Stimulated activated CD4-positive, alpha-beta T cell treated with anti-CD3 and anti-CD28 coated beads, TNF-alpha, amount 100 ng/mL, for 48 hours (primary cell): ENCODE measurements at places on chromosomes 4 and X.

GRCh38 chrX:134764202-134764785, 106.0 kb upstream of the PLAC1 start:
- DNase-seq: no peak

- no peak for DNase-seq
Observed at GRCh38 chr4:1133033-1133432, 19.7 kb upstream of the RNF212 start.

GRCh38 chr4:108036213-108036612, 46.5 kb downstream of the HADH start:
- peak; percentile 47 for DNase-seq

GRCh38 chr4:54417476-54417875, 188.4 kb downstream of the PDGFRA start:
- no peak for DNase-seq

DNA sequence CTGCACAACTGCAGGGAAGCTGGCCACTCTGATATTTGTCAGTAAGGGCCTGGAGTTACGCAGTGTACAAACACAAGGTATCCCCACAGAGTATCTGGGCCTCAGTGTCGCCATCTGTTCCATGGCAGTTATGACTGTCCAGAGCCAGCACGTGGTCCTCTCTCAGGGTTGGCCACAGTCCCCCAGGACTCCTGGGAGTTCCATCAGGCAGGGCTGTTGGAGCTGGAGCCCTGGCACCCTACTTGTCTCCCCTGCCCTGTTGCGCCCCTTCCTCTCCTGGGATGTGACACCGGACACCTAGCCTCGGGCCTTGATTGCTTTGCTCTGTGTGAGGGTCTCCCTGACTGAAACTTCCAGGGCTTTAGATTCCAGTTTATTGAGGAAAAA, 8.4 kb downstream of the HTRA3 start:
- DNase-seq: no peak

GRCh38 chr4:168521721-168522120, 24.9 kb downstream of the PALLD start:
- DNase-seq: no peak

DNA sequence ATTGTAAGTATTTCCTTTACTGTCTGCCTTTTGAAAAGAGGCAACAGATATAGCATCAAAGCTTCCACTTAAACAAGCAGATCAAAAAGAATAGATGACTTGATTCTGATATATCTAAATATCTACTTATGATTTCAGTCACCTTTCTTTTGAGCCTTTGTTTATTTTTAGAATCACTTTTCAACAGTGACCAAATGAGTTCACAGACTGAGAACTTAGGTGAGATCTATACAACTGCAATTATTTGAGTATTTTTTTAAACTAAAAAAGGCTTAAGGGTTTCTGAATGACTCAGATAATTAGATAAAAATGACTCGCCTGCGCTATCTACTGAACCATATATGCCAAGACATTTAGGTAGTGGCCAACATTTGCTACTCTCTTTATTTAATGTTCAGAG, 166.7 kb upstream of the KCNIP4 start:
- no peak for DNase-seq
